ENCODE measurements at places on chromosomes 12 and 14.

DNA sequence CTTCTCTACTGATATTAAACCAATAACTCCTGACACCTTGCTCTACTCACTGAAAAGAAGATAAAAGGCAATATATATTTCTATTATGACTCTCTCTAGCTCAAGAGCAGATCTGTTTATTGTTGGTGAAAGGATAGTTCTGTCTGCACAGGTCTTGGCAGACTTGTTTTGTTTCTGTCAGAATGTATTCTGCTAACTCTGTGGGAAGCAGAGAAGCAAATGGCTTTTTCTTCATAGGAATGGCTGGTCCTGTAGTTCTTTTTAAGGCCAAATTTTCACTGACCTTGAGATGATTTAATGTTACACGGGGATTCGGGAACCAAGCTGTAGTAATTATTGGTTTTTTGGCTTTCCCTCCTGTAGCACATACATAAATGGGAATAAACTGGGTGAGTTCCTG lies 512.1 kb downstream of the DIO2 start:
- no peak for DNase-seq

DNA sequence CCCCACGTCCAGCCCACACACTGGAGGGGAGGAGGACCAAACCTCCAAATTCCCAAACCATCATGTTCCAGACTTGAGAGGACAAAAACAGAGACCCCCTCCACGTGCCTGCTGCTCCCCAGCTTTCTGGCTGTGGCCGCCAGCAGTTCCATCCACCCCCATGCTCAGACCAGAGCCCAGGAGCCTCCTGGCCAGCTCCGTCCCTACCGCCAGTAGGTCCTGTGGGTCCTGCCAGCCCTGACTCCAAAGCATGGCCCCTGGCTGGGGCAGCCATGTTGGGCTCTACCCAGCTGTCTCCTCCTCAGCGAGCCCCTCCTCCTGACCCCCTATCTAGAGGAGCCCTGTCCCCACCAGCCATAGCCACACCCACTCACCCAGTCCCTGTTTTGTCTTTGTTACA lies 227.3 kb upstream of the RTL1 start:
- no peak for DNase-seq

GRCh38 chr12:15688202-15688736 lies 100.9 kb downstream of the EPS8 start:
- DNase-seq, result no peak

DNA sequence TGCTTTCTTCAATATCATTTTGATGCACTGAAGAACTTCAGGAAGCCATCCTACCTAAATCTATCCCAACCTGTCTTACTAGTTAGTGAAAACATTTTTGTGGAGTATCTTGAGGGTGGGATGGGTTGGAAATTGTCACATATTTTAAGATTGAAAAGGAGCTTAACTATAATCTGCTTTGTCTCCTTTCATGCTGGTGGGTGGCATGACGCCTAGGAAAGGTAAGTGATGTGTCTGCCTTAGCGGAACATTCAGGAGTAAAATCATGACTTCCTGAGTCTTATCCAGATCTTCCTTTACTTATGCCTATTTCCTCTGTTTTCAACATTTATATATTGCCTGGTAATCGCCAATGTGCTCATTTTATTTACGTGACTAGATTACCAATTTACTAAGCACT lies 74.1 kb downstream of the FLRT2 start:
- no peak for DNase-seq

- no peak for DNase-seq
Measured at GRCh38 chr12:6230321-6231110, 30.3 kb downstream of the CD9 start.

DNA sequence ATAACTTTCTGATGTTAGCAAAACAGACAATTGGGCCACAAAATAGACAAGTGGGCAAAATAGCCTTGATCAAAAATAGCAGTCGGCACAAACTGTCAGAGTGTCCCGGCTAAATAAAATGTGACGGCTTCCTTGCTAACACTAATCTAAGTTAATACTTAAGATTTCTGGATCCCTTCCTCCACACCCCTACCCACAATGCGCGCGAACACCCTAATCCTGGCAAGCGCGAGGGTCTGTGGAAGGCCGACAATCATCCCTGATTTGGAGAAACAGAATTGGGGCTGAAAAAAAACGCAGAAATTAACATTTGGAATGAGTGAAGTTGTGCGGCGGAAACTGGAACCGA lies 489 bp downstream of the CEP290 start:
- DNase-seq, result no peak

GRCh38 chr12:24960222-24960855 lies 11.4 kb upstream of the BCAT1 start:
- DNase-seq, result peak; percentile 89

- DNase-seq, result no peak
Measured at GRCh38 chr14:104956290-104956890, 21.8 kb downstream of the AHNAK2 start.

GRCh38 chr14:43105305-43105704 lies 1401.8 kb downstream of the FSCB start:
- no peak for DNase-seq

DNA sequence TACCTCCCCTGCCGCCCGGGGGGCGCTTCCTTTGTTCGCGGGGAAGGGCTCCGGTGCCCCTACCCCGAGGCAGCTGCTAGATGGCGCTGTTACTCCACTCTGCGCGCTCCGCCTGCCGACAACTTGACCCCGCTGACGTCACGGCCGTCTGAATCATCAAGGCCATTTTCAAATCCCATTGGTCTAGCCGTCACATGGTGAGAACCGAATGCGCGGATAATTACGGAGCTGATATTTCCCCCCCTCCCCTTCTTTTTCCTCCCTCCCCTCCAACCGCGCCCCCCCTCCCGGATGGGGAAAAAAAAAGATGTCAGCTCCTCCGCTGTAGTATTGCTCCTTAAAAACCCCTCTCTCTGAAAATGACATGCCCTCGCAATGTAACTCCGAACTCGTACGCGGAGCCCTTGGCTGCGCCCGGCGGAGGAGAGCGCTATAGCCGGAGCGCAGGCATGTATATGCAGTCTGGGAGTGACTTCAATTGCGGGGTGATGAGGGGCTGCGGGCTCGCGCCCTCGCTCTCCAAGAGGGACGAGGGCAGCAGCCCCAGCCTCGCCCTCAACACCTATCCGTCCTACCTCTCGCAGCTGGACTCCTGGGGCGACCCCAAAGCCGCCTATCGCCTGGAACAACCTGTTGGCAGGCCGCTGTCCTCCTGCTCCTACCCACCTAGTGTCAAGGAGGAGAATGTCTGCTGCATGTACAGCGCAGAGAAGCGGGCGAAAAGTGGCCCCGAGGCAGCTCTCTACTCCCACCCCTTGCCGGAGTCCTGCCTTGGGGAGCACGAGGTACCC lies at the start of gene HOXC10:
Gene HOXC10 (plus strand): TSS at position 246 of the 791 bp plus-strand sequence. CDS start 114 bp downstream, at position 360.
- peak; percentile 72 for DNase-seq

- DNase-seq, result no peak
Measured at GRCh38 chr12:27844366-27845090, 64.5 kb upstream of the MANSC4 start.

DNA sequence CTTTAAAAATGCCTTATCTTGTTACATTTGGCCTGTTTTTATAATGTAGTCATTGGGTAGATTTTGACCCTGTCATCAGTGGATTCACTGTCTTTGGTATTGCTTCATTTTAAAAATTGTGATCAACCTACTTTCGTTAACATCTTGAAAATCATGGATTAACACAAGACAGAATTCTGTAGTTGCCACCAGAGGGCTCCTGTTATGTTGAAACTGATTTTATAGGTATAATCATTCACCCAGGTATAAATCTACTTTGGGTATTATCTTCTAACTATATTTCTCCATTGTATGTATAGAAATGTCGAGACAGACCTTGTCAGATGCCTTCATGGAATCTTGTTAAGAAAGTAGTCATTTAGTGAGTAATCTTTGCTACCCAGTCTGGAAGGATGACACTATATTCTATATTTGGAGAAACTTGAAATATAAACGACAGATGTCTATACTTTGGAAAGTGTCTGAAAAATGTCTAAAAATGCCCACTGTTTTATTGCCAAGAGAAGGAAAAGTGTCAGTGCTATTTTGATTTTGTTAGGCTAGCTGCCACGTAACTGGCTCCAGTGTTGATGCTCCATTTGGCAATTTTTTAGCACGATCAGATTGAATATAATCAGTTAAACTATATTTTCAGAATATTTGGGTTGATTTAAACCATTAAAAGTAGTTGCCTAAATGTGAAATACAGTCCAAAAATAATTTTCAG lies 129.4 kb downstream of the PELI2 start:
- DNase-seq, result no peak

- DNase-seq, result no peak
Measured at GRCh38 chr12:47206450-47207339, 126.9 kb upstream of the AMIGO2 start.

DNA sequence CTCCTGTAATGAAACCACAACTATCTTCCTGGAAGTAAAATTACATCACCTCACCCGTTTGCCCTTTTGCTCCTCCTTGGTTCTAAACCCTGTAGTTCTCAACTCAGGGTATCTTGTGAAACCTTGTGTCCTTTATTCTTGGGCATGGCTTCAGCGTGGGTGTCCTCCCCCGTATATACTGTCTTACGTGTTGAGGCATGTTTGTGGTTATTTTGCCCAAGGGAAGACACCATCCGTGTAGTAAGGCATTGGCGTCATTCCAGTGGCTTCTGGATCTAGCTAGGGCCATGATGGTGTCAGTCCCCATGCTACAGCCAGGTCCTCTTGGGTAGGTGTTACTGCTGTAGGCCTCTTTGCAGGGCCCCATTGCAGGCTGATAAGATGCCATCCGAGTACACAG lies 115.4 kb downstream of the ZFP36L1 start:
- DNase-seq, result no peak

DNA sequence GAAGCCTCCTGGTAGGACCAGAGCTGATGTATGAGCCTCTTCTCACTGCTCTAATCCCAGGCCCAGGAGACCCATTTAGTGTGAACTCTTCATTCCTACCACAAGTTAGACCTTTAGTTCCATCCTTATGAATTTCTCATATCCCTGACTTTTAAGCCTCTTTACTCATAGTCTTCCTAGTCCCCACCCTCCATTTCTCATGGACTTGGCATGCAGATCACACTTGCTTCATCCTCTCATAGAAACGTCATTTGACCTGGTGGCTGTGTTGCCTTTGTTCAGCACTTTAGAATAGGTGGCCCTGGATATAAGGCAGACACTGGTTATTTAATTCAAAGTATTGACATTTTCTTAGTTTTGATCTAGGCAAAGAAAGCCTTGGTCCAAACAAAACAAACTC lies 99.5 kb downstream of the SLC16A7 start:
- no peak for DNase-seq

DNA sequence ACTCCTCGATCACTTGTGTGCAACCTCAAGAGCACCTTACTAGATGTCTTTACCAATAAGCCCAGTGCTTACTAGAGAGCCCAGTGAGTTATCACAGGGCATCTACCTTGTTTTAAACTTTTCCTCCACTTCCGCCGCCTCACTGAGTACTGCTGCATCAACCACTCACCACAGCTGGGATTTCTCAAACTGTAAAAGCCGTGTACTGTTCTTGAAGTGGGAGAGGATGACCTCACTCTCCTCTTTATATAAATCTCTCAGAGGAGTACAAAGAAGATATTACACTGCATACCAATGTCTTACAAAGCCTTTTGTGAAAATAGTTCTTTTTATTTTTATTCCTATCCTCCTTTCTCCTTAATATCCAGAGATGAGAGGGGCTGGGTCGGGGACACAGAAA lies 94.1 kb downstream of the PLCZ1 start:
- DNase-seq, result no peak

- peak; percentile 28 for DNase-seq
Measured at GRCh38 chr14:24710403-24711112, 76.6 kb upstream of the GZMB start.

GRCh38 chr12:108156717-108157116 lies 27.6 kb downstream of the WSCD2 start:
- no peak for DNase-seq

- no peak for DNase-seq
Measured at GRCh38 chr12:45214749-45215418, 1.0 kb upstream of the ANO6 start.

DNA sequence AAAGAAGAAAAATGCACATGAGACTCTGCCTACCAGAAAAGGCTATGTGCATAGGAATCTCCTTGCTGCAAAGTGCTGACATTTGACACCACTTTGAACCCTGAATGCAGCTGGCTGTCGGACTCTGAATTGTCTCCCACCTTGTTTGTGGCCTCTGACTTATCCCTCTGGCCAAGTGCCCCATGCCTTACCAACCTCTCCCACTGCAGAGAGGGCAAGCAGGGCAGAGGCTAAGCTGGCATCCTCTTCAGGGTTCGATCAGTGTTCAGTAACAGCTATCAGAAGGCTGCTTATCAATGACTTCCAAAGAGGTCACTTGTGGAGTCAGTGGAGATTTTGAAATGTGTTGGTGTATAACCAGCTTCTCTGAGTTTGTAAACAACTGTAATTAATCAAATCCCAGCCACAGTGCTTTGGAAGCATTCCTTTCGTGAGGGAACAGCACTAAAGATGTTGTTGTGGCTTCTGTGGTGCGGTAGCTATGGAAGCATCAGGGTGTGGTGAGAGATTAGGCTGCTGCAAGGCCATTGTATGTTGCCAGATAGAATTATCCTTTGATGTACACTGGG lies 22.6 kb upstream of the BMP4 start:
- no peak for DNase-seq

- DNase-seq, result no peak
Measured at GRCh38 chr12:26566675-26567074, 266.3 kb downstream of the ITPR2 start.

- no peak for DNase-seq
Measured at GRCh38 chr12:27998658-27999057, 26.1 kb upstream of the PTHLH start.

GRCh38 chr14:26766726-26767125 lies 168.9 kb upstream of the NOVA1 start:
- no peak for DNase-seq

DNA sequence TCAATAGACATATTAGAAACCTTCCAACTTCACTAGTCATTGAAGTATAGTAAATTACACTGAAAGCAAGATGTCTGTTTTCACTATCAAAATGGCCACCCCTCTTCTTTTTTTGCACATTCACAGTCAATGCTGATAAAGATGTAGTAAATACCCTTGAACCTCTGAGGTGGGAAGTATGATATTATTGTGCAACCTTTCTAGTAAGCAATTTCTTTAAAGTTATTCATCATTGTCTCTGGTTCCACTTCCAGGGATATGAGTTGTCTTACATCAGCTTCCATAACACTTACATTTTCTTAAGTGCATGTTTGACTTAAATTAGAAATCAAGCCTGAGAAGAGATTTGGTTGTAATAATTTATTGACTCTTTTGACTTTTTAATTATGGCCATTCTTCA lies 453.9 kb upstream of the MGAT4C start:
- DNase-seq, result no peak

DNA sequence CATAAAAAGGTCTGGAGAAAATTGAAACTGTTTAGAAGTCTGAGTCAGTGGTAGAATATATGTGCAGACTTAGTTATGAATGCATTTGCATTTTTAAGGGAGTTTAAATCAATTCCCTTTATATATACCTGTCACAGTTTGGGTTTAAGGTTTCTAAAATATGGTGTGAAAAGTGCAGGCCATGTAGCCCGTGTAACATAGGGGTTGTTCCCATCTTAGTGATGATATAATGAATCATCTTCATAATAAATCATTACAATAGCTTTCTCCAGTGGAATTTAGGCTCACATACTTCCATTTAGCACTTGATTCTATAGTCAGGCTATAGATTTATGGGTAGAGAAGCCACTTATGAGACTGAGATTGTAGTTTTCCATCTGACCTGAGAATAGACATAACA lies 1162.4 kb downstream of the SLC16A7 start:
- no peak for DNase-seq

- DNase-seq, result no peak
Measured at GRCh38 chr14:23089498-23090253, 5.3 kb downstream of the ACIN1 start.

- no peak for DNase-seq
Measured at GRCh38 chr14:29821661-29822429, 105.8 kb downstream of the PRKD1 start.

All from NT2/D1 (cell line).